ENCODE measurements at places on chromosomes 16 and 17.
A peak's percentile ranks its signal among the peaks of the same experiment; 100 is the strongest.

DNA sequence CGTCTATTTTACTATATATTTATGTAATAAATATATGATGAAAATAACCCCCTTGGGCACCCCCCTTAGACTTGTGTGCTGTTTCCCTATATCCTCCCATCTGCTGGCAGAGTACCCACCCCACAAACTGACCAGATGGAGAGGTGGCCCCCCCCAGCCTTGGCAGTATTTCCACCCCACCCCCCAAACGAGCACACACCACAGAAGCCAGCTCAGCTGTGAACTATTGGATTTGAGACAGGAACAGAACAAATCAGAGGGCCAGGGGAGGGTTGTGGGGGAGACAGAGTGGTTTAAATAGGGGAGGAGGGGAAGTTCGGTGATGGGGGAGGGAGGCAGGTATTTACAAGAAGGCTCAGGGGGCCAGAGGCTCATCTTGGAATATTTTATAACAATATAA is 7.8 kb downstream of the NR1D1 start:
- no peak for DNase-seq

DNA sequence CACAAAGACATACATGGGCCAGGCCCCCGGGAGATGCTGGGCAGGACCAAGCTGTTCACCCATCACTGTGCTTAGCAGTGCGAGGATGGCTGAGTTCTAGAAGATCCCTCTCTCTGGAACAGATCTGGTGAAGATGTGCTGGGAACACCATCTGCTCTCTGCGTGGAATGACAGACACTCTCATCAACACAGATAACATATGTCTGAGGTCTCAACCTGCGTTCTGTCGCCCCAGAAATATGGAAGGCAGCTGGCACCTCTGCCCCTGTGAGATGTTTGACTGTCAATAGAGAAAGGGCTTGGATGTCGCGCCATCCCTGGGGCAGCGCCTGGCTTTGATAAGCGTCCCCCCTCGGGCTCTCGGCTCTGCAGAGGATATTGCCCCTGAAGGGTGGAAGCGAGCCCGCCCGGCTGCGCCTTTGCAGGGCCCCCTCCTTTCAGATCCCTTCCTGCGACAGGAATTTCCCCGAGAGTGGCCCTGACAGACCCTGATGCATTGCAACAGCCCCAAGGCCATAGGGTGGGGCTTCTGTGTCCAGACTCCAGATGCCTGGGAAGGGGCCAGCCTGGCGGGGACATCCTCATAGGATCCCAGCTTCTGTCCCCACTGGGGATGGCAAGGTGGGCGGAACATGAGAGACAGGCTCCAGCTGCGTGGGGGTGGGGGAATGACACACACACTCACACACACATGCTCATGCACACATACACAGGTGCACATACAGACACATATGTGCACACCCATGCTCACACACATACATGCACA is 86.9 kb upstream of the ZNF469 start:
- DNase-seq, result no peak

- DNase-seq, result no peak
These were observed 8.6 kb downstream of the COG1 start for GRCh38 chr17:73201215-73202069.

DNA sequence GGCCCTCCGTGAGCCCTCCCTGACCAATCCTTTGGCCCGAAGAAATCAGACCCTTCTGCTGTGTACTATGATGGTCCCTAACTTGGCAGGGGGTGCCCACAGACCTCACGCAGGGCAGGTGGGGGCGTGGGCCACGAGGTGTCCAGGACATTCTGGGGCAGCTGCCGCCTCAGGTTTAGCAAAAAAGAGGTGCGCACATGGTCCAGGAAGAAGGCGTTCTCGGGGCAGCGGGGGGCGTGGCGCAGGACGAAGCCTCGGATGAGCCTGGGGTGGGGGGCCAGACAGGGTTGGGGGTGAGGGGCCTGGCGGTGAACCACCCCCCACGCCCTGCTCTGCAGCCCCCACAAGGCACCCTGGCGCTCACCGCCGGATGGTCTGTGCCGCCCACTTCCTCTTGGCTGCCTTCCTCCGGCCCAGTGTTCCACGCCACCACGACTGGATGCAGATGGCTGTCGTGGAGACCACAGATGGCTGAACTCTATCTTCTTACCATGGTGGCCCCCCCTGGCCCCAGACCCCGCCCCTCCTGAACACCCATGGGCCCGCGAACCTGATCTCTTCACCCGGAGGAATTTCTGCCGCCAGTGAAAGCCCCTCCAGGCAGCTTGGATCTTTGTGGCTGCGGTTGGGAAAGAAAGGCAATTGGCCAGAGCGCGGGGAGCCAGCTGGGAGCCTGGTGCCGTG is 14.2 kb upstream of the CRK start:
- no peak for DNase-seq

GRCh38 chr17:71919186-71919585 is 201.6 kb upstream of the SOX9 start:
- DNase-seq, result peak; percentile 28

DNA sequence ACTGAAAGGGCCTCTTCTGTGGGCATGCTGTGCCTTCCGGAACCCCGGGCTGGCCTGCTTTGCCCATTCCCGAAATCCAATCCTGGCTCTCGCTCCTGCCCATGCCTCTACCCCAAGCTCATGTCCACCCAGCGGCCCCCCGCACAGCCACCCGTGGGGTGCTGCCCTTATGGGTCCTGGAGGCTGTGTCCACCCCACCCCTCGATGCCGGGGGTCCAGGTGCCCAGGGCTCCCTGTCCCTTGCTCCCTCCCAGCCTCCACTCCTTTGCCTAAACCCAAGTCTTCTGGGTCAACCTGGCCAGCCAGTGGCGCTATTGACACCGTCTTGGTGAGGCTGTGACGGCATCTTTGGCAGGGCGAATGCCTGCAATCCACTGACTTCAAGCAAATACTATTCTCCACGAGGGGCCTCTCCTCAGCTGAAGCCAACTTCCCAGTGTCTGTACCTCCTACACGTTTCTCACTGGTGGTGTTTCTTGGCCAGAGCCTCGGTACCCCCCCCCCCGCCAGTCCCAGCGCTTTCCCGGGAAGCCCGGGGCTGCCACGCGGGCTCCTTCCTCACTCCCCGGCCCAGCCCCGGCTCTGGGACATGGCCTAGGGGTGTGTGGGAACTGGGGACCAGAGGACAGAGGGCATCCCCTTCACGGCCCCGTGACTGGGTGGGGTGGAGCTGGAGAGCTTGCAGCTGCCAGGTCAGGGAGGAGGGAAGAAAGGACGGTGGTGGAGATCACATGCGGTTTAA is 12.2 kb upstream of the DUS1L start:
- no peak for DNase-seq

DNA sequence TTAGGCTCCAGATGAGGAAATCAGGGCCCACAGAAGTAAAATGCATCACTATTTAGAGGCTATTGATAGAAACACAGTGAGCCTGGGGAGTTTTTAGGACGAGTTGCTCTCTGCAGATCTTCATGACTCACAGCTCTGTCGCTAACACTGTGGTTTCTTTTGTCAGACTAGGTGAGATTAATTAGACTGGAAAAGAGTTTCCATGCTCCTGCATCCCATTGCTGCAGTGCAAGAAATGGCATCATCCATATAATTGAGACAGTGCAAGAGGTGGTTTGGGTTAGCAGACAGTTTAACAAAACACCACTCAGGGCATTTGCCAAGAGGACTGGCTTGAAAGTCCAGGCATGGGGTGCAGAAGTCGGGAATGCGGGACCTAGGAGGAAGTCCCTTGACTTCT is 198.8 kb upstream of the CACNG5 start:
- DNase-seq, result no peak

DNA sequence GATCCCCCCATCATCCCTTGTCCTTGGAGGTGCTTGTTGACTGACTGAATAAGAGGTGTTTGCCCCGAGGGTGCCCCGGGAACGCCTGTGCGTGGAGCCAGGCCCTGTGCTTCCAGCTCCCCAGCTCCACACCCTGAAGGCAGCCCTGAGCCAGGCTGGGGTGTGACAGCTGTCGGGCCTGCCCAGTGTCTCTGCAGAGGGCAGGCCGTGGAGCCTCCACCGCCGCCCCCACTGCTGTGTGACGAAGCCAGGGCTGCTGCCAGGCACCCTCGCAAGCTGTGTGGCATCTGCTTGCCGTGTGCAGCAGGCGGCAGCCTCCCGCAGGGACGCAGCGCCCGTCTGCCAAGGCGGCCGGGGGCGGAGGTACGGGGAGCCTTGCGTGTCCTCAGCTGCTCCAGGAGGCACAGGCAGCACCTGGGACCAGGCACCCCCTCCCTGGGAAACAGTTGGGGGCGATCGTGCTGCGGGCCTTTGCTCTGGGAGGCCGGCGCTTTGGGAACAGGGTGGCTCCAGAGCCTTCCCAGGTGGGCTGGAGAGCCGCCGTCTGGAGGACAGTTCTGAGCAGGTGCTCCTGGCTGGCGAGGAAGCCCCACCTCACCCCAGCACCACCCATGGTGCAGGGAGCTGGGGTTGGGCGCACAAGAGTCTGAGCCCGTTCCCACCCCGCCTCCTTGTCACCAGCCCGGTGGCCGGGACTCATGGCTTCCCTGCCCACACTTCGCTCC is 26.6 kb downstream of the GSE1 start:
- DNase-seq, result peak; percentile 30
